Fibroblast of the conjunctiva (primary cell): ENCODE measurements at places on chromosomes 4 and X.

DNA sequence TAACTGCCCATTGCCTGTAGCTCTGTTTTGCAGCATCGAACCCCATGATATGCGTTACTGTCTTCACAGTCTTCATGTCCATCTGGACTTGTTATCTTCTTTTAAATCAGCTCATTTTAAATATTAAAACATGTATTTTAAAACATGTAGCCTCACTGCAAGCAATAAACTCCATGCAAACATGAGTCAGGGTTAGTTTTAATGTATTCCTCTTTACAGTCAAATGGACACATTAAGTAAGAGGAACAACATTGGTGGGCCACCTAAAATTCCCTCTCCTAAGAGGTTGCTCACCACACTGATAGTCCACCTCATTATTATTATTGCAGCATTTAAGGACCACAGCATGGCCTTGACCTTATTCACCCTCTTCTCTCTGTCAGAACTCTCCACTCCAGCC is 74.1 kb downstream of the CLCN5 start:
- DNase-seq, result no peak

DNA sequence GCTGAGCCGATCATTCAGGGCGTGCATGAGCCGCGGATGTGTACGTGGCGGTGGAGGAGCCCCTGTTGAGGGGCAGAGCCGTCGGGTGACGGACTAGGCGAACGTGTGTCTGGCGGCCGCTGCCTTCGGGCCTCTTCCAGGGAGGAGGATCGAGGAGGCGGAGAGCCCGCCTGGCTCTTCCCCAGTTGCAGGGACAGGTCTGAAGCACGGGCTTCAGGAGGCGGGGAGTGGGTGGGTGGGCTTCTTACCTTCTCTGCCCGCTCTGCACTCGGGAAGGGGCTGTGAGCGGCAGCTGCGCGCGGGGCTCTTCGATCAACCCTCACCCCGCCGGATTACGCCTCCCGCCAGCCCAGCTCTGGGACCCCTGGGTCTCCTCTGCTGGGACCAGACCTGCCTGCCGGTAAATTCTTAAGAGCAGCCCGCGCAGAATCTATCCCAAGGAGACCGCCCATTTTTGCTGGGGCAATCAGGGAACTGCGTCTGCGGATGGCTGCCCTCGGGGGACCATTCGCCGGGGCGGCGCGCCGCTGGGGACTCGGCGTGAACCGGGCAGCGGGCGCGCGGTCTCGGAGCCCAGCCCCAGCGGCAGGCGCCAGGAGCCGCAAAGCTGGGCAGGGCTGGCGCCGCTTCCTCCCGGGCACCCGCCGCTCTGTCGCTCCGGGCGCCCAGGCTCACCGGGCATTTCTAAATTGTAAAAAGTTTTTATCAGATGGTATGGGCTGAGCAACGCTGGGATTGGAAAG is 4.9 kb downstream of the PLAC8 start:
- no peak for DNase-seq

DNA sequence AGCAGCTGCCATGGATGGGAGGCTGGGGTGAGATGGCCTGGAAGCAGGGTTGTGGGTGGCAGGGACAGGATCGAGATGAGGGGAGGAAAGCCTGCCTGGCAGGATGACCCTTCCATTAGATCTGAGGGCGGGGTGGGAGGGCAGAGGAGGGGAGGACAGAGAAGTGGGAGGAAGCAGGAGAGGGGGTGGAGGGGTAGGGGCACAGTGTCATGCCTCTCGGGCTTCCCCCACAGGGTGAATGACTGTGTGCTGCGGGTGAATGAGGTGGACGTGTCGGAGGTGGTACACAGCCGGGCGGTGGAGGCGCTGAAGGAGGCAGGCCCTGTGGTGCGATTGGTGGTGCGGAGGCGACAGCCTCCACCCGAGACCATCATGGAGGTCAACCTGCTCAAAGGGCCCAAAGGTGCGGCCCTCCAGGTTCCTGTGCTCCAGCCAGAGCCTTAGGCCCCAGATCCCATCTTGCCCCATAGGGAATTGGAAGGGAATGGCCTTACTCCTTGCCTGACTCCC is 4.9 kb downstream of the DLG3 start:
- DNase-seq, result no peak

- no peak for DNase-seq
Observed at GRCh38 chrX:30577362-30577991, at the start of gene TASL. Gene TASL, minus strand, starts transcription at chrX:30577766. Its CDS starts 17,411 bp downstream, at chrX:30560355.

GRCh38 chr4:47553329-47554125 is 68.5 kb downstream of the ATP10D start:
- no peak for DNase-seq

GRCh38 chr4:114864060-114864459 is 249.4 kb downstream of the NDST4 start:
- DNase-seq, result no peak

- no peak for DNase-seq
Observed at GRCh38 chr4:89101256-89102161, 9.8 kb upstream of the TIGD2 start.

DNA sequence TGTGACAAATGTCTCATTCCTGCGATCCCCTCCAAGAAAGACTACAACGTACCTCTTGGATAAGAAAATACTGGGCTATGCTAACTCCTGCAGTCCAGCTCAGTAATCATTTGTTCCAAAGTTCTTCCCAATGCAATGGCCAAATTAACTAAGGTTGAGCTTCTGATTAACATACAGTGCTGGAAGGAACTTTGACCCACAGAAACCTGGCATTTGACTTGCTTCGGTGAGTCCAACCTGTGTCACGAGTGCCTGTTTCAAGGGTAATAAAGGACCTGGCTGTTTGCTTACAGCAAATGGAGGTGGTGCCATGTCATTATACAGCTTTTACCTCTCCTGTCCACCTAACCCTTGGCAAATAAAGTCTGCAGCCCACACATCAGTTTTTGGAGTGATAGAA is 83.2 kb downstream of the RBM47 start:
- no peak for DNase-seq

GRCh38 chrX:27633328-27633727 is 43.2 kb downstream of the DCAF8L2 start:
- no peak for DNase-seq

DNA sequence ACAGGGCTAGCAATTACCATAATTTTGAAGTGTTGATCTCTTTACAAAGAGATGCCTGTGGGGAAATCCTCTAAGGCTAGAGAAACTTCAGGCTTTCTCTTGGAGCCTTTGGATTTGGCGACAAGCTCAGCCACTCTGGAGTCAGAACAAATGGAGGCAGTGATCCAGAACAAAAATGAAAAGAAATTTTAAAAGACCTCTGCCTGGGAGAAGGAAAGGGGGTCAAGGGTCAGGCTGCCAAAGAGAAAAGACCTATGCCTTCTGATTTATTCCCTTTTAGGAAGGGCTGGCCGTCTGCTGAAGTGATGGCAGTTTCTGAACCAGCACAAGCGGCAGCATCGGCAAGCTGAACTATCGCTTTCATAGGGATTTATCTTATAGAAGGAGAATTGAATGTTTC is 140.8 kb upstream of the SFRP2 start:
- DNase-seq, result no peak

DNA sequence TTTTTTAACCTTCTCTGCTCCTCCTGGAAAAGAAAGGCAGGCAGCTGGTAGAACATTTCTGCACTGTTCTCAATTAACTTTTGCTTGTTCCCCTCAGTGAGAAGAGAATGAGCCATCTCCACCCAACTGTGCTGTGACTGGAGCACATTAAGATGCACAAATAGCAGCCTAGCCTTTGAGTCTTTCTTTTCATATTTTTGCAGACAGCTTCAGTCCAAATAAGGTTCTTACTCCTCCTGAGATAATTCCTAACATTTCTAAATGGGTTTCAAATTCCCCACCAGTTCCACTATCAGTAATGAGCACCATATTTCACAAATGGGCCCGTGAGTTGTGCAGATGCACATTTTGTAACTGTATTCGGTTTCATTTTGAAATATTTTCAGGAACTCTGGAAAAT is 118.6 kb downstream of the SPCS3 start:
- peak; percentile 5 for DNase-seq

GRCh38 chr4:45971108-45971507 is 152.7 kb downstream of the GABRG1 start:
- no peak for DNase-seq

- DNase-seq, result peak; percentile 59
Observed at GRCh38 chrX:96684339-96685209, at the start of gene DIAPH2. Gene DIAPH2, plus strand, starts transcription at chrX:96684842.

GRCh38 chr4:84258905-84259830 is 239.9 kb downstream of the NKX6-1 start:
- DNase-seq, result peak; percentile 9

DNA sequence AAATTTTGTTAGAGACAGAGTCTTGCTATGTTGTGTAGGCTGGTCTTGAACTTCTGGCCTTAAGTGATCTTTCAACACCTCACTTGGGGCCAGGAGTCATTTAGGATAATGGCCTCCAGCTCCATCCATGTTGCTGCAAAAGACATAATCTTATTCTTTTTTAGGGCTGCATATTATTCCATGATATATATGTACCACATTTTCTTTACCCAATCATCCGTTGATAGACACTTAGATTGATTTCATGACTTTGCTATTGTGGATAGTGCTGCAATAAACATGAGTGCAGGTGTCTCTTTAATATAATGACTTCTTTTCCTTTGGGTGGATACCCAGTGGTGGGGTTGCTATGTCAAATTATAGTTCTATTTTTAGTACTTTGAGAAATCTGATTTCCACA is 140.9 kb upstream of the LCORL start:
- DNase-seq, result no peak

DNA sequence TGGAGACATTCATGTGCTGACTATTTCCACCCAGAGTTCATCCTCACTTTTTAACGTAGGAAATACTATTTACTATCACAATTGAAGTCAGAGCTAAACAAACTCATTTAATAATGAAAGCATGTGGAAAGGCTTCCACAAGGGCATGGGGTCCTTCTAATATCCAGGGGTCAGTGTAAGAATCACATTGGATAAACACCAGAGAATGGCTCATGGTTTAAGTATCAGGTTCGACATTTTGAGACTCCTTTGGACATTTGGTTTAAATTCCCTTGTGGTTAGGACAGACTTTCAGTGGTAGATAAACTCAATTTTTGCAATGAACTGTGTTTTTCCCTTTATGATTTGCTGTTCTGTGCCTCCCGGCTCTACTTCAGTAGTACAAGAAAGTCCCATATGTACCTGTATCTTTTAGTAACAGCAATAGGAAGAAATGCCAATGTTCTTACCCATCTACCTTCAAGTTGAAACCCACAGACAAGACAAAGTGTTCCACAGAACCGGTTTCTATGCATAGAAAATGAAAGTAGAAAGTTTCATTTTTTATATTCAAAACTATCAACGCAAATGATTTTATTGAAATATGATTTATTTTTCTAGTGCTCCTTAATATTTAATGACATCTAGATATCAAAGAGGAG is 589.0 kb upstream of the FAM241A start:
- peak; percentile 12 for DNase-seq

DNA sequence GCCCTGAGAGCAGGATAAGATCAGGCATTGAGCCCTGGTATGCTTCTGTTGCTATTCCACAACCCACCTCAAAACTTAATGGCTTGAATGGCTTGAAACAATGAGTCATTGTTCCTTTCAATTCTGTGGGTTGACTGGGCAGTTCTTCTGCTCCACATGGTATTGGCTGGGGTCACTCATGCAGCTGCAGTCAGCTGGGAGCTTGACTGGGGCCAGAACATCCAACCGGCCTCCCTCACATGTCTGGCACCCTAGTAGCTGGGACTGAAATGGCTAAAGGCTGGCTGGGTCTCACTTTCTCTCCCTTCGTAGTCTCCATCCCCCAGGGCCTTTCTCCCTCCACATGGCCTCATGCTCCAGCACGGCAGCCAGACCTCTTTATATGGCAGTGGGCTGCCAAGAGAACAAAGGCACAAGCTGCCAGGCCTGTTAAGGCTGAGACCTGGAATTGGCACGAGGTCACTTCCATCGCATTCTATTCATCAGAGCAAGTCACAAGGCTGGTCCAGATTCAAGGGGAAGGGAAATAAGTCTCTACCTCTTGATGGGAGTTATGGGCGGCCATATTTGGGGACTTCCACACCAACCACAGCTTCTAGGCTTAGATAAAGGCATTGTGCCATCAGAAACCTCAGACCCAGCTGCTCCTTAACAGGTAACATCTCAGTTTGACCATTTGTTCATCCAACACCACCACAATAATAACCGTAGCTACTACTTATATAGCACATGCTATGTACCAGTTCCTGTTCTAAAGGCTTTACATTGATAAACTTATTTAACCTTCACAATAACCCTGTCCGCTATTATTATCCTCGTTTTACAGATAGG is 159.7 kb upstream of the ATP6AP2 start:
- no peak for DNase-seq

GRCh38 chr4:168995537-168996295 is 14.3 kb downstream of the CBR4 start:
- DNase-seq, result no peak

DNA sequence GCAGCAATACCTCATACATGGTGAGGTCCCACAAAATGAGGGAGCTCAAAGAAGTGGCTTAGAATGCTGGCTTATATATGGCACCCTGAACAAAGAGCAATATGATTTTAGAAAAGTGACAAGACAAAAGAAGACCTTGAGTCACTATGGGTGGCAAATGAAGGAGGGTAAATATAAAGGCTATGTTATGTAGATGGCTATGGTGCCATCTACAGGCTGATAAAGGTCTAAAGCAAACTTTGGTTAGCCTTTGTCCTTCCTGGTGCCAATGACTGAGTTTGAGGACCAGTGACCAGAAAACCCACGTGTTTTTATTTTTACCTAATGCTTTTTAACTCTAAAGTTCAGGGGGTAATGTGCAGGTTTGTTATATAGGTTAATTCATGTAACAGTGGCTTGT is 151.8 kb downstream of the CCNG2 start:
- DNase-seq, result no peak

- DNase-seq, result no peak
Observed at GRCh38 chrX:43266487-43266886, 389.6 kb upstream of the MAOA start.

- DNase-seq, result no peak
Observed at GRCh38 chrX:36434522-36434921, 515.0 kb downstream of the CFAP47 start.

- DNase-seq, result peak; percentile 62
Observed at GRCh38 chr4:52982255-52982945, 120.3 kb downstream of the RASL11B start.

DNA sequence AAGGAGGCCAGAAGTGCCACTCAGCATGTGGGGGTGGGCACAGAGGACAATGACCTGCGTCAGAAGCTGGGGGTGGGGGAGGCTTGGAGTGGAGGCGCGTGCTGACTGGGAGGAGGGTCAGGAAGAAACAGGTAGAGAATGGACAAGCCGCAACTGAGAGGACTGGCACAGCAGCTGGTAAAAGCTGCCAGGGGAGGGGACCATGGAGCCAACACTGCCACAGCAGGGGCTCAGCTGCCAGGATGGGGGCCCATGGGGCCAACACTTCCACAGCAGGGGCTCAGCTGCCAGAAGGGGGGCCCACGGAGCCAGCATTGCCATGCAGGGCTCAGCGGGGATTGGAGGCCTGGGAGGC is 19.1 kb downstream of the RNF212 start:
- no peak for DNase-seq

GRCh38 chrX:53716328-53717088 is 30.0 kb upstream of the HUWE1 start:
- DNase-seq, result no peak

GRCh38 chr4:188408244-188409030 is 269.2 kb downstream of the TRIML1 start:
- DNase-seq, result no peak
